ENCODE measurements at places on chromosomes 7 and 10.

GRCh38 chr7:98619450-98620321 is 2.6 kb downstream of the NPTX2 start:
- no peak for DNase-seq

GRCh38 chr10:86830043-86830591 is 73.7 kb downstream of the BMPR1A start:
- no peak for DNase-seq

- no peak for DNase-seq
These were observed 90.6 kb upstream of the SKAP2 start for GRCh38 chr7:26954951-26955350.

- no peak for DNase-seq
These were observed 243.2 kb downstream of the HTR7 start for GRCh38 chr10:90614631-90615030.

DNA sequence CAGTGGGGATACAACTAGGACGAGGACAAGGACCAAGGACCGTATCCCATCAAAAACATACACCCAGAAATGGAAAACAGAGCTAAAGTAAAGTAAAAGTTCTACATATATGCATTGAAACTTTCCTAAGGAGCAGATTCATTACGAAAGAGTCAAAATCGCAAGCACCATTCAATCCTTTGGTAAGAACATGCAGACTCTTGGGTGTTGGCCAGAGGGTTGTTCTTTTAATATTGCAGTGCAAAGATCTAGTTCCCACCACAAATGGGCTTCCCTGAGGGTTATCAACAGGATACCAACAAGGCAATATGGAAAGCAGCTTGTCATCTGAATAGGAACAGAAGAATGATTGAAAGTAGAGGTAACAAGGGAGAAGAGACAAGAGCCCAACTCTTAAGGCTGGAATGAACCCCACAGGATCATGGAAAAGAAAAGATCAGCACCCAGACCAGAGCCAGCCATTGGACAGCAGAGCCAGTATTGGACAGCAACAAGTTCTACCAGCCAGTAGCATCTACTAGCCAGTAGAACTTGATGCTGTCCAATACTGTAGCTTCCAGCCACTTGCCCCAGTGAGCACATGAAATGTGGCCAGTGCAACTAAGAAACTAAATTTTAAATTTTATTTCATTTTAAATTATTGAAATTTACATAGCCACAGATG is 66.0 kb downstream of the OSBPL3 start:
- DNase-seq: no peak

DNA sequence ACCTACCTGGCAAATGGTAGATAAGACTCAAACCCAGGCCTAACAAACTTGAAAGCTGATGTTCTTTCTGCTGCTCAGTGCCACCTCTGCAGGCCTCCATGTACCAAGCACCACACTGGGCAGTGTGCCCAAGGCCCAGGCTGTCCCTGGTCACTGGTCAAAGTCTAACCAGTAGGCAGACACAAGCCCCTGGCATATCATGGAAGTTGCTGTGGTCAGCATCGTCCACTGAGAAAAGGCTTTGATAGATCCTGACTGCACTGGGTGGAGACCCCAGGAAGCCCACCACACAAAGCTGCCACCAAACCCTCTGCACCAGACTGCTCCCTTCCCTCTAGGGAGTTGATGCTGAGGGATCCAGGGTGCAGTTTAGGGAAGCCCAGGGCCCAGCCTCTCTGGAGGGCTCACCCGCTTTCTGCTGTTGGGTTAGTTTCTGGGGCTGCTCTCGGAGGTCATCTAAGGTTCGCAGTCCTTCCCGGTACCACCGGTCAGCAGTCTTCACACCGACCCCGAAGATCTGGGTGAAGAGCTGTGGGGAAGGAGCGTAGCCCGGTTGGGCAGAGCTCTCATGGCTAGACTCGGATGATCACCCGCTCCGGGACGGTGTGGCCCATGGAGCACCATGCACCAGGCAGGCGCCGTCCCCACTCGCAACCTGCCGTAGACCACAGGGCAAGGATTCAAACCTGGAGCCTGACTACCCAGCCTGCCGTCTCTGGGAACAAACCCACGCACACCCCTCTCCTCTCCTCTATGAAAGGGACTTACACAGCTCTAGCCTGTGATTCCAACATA is 6.0 kb downstream of the POLM start:
- DNase-seq: no peak

DNA sequence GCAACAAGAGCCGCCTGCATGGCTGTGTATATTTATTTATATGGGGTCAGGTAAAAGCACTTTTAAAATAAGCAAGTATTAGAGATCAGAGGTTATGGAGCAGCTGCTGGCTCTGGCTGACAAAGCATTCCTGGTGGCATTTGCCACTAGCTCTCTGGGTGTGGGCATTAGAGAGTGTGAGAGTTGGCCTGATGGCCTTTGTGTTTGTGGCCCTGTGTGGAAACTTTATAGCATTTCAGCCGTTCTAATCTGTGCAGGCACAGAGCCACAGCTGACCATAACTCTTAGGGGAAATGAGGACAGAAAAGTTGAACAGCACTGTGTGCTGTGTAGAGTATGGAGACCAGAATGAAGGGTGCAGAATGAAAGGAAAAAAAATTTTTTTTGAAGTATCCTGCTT is 118.9 kb downstream of the AUTS2 start:
- DNase-seq: no peak

DNA sequence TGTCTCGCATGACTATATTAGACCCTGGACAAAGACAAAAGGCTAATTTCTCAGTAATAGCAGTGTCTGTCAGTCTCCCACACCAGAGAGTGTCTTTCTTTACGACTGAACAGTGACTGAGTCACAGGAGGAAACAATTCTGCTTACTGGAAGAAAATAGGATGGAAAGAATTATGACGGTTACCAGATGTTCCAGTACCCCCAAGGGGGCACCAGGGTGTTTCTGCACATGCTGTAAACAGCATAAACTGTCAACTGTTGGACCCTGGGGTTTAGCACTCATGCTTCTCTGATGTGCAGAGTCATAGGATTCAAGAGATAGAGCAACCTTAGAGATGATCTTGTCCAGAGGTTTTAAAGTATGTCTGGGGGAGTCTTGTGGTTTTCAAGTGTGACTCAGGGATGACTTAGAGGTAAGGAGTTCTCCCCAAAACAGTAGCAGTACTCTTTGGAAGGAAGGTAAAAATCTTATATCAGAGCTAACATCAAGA is 291.7 kb downstream of the THSD7A start:
- no peak for DNase-seq

DNA sequence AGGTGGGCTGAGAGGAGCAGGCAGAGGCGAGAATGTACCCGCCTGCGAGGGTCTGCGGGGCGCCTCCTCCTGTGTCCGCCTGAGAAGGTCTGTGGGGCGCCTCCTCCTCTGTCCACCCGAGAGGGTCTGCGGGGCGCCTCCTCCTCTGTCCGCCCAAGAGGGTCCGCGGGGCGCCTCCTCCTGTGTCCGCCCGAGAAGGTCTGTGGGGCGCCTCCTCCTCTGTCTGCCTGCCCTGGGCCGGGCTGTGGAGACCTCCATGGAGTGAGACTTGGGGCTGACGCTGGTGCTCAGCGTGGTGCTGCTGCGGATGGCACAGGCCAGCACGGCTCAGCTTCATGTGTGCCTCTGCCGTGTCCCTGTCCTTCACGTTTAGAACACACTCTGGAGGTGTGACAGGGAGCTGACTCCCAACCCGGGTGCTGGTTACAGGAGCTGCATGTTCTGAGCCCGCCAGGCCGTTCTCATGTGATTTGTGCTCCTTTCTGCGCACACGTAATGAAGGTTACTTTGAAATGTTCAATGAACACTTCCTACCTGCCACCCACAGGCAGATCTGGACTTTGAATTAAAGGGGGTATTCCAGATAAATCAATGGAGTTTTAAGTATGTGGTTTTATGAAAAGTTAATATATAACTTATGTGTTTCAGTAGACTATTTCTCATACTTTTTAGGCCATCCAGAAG is 20.5 kb upstream of the GET4 start:
- no peak for DNase-seq

- no peak for DNase-seq
These were observed 92.2 kb upstream of the EFCAB10 start for GRCh38 chr7:105673367-105674084.

- no peak for DNase-seq
These were observed 84.7 kb downstream of the ADCY1 start for GRCh38 chr7:45658716-45659495.

DNA sequence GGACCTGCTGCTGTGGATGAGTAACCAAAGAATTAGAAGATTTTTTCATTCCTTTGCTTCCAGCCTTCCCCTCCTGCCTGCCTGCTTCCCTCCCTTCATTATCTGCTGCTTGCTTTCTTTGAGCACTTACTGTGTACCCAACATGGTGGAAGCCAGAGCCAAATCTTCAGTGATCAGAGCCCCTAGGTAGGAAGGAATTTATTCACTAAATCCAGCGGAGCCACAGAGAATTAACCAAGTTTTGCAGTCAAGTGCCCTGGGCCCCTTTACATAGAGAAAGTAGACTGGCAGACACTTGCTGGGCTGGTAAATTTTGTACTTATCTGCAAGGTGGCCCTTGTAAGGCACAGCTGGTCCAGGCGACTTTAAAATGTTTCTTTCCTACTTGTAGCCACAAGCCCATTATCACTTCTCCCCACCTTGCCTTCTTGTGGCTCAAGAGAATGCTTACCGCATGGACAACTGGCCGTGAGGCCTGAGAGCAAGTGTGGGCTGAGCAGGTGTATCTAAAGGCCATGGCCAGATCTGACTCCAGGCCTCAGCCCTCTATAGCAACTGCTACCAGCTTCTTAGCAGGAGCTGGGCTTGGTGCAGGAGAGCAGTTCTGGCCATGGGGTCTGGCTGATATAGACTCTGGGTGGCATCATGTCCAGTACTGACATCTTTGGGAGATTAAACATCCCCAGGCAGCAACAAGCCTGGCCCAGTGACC is 11.1 kb downstream of the UNC5B start:
- DNase-seq: no peak

GRCh38 chr10:91582153-91582554 is 50.7 kb downstream of the PPP1R3C start:
- DNase-seq: no peak

- DNase-seq: no peak
These were observed 138.7 kb upstream of the PCLO start for GRCh38 chr7:83301416-83301815.

DNA sequence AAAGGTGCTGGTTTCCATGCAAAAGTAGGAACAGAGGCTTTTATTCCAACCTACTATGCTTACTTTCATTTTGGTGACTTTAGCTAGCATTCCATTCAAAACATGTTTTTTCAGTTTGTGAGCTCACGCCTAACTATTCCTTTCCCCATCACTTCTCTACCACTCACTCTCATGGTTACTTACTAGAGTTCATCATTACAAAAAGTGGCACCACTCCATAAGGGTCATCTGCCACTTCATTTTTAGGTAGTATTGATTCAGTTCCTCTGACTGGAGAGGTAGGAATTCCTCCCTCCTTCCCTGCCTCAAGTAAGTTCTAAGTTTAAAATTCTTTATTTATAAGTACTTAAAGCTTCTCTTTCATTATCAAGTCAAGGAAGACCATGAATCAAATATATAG is 543.1 kb downstream of the HTR7 start:
- DNase-seq: no peak

DNA sequence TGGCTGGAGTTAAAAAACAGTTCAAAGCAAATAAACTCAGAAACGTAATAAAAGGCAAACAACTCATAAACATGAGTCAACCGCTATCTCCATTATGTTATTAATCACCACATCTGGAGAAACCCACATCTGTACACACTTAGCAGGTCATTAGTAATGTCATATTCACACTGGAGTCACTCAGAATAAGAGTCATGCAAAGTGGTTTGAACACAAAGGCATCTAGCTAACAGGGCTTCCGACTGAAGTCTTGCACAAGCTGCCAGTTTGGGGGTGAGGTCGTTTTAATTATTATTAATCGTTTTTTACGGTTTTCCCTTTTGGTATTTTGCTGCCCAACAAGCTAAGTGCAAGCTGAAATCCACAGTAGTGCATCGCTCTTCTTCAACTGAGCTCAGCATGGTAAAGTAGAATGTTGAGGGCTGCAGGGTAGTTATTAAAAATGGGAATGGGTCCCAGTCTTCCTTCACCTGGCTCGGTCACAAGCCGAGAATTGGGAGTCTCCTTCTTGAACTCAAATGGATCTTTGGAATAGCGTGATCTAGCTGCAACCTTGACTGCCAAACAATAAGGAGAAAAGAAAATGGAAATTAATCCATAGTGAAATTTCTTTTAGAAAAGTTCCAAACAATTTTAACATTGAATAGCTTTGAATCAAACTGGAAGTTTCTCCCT is 663.5 kb downstream of the KCNMA1 start:
- DNase-seq: no peak

DNA sequence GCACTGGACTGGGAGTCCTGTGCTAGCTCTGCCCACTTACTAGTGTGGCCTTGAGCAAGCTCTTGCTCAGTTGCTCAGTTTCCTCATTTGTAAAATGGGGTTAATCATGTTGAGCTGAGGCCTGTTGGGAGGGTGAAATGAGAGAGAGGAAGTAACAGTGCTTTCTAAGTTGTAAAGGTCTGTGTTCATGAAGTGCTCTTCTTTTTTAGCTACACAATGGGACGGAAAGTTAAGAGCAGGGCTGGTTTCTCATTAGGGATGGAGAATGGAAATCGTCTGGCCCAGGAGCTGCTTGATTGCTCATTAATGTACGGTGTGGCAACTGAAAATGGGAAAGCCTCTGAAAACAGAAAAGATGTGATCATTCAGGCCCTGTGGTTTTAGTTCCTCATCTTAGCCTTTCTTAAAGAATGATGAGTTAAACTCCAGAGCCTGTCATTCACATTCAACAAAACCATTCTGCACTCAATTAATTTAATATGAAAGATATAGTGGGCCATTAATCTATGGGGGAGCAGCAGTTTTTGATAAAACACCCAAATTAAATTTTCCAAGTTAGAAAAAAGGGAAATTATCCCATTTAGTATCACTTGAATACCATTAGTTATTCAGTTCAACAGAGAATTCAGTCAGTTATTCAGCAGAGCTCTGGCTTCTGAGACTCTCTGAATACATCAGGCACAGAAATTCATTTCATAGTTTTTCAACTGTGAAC is 60.5 kb downstream of the SH2D4B start:
- DNase-seq: peak; percentile 7

GRCh38 chr7:151850491-151851124 is 26.3 kb downstream of the PRKAG2 start:
- no peak for DNase-seq

DNA sequence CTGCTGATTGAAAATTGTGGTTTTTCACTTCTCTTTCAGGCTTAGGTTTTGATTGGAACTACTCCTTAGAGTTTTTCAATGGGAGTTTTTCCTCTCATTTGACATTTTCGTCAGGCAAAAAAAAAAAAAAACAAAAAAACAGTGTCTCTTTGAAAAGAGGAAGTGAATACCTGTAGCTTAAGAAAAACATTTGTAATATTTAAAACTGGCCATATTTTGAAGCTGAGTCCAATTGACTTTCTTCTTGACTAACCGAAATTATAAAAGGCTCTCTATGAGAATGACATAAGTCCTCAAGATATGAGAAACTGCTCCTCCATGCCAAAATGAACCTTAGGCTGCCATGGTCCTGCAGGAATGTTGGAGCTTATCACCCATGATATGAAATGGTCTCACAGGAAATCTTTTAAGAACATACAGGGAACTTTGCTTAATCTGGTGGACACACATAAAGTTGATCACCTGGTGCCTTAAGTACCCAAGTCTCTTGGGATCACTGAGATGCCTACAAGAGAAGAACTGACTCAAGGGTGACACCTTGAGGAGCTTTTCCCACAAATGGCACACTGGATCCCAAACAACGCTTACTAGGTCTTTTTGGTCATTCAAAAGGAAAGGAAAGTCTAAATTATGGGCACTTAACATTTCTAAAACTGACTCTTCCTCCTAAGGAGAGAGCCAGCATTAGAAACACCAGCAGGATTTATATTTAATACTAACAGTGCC is 263.4 kb downstream of the CDC14C start:
- DNase-seq: no peak

All from GDM1 (cell line).